ENCODE measurements at places on chromosomes 13 and 19. TPM values are rescaled to one million over a fixed set of nuclear protein-coding genes. Genes with fewer than 3 reads are reported as not detected.

OVOL3 gene
- not detected for total RNA-seq

SHC2 gene
- 17.2 TPM for total RNA-seq

CLIP3 gene
- total RNA-seq = 21.3 TPM

DNA sequence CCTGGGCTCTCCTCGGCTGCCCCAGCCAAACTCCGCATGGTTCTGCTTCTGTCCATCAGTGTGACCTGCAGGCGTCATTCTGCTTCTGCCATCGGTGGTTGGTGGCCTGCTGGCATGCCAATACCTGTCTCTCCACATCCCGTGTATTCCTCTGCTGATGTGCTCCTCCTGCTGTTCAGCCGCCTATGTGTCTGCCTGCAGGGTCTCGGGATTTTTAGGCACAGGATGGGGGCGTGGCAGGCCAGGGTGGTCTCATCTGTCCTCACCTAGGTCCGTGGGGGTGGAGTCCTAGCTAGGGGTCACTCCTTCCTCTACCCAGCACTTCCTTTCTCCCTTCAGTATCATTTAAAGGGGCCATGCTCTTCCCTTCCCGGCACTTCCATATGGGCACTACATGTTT, 33.0 kb upstream of the SGCG start:
- no peak overlapping the region for H3K27ac ChIP-seq
- no peaks in the 10 kb centered on the region for H3K36me3 ChIP-seq
- no peak overlapping the region for H3K4me3 ChIP-seq
- no peak for DNase-seq

DNA sequence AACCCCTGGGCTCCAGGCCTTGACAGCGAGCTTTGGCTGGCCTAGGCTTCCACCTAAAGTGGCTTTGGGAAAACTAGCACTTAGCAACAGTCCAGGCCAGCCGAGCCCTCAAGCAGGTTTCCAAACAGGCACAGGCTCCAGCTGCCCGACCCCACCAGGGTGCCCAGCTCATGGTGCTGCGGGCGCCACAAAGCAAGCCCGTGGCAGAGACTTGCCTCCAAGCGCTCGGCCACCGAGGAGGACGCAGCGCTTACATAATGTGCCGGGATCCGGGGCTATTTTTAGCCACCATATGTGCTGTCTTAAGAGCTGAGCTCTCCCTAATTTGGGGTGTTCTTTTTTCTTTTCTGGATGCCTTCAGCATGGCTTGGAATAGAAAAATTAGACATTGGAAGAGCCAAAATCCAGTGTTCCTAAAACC, 56.1 kb upstream of the F7 start:
- no peak for DNase-seq
- peak overlapping the region; percentile 24 for H3K27ac ChIP-seq
- no peaks in the 10 kb centered on the region for H3K4me1 ChIP-seq
- H3K36me3 ChIP-seq = no peaks in the 10 kb centered on the region
- H3K4me3 ChIP-seq = peak overlapping the region; percentile 27
- H3K27me3 ChIP-seq = no peaks in the 10 kb centered on the region

DNA sequence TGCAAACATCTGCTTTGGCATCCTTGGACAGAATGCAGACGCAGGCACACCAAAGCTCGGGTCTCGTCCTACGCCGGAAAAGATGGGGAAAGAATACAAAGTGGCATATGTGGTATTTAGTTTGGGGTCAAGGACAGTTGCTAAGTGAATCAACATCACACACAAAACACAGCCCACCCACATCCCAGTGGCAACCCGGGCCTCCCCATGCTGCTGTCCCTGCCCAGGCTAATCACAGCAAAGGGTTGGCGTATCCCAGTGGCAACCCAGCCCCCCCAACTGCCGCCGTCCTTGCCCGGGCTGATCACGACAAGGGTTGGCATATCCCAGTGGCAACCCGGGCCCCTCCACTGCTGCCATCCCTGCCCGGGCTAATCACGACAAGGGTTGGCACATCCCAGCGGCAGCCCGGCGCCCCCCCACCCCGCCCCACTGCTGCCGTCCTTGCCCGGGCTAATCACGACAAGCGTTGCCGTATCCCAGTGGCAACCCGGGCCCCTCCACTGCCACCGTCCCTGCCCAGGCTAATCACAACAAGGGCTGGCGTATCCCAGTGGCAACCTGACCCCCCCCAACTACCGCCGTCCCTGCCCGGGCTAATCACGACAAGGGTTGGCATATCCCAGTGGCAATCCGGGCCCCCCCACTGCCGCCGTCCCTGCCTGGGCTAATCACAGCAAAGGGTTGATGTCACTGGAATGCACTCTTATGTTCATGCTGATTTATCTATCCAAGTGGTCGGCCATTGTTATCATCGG, 167.8 kb upstream of the SOX1 start:
- H3K4me1 ChIP-seq = no peaks in the 10 kb centered on the region
- no peak for DNase-seq
- no peak overlapping the region for H3K27ac ChIP-seq
- no peaks in the 10 kb centered on the region for H3K27me3 ChIP-seq

- no peaks in the 10 kb centered on the region for H3K4me1 ChIP-seq
- H3K27ac ChIP-seq = no peak overlapping the region
- no peak overlapping the region for H3K4me3 ChIP-seq
- no peaks in the 10 kb centered on the region for H3K36me3 ChIP-seq
- no peak for DNase-seq
Observed at GRCh38 chr19:31114585-31114984, 234.7 kb downstream of the TSHZ3 start.

GRCh38 chr19:11164879-11165406, 9.4 kb upstream of the SPC24 start:
- H3K36me3 ChIP-seq = peaks cover 17% of the 10 kb centered on the region
- peak overlapping the region; percentile 93 for H3K27ac ChIP-seq
- H3K27me3 ChIP-seq = no peaks in the 10 kb centered on the region
- peaks cover 47% of the 10 kb centered on the region for H3K4me1 ChIP-seq
- DNase-seq = no peak

DNA sequence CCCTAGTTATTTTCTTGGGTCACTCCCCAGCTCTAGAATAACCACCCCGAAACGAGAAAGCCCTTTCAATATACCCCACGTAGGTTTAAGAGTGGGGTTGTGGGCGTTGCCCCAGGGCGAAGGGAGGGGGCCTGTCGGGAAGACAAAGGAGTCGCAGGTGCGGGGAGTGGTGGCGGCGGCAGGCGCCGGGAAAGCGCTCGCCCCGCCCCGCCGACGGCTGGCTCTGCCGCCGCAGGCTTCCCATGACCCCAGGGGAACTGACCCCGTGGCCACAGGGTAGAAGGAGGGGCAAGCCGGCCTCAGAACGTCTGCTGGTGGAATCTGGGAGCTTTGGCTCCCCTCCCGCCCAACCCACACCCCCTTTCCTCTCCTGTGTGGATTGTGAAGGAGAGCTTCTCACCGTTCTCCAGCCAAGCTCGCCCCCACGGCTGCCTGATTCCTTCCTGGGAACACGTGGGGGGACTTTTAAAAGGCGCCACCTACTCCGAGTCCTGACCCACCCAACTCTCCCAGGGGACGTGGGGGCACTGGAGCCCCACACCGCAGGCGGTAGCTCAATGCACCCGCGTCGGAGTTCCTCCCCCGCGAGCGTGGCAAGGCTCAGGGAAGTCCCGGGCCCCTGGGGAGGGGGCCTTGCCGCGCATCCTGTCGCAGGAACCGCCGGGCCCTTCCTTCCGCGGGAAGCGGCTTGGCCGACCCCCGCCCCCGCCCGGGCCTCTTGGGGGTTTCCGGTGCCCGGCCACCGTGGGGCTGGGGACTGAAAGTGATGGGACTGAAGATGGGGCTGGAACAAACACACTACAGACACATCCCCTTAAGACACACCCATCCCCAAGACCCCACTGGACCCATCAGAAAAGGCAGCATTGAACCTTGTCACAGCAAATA, 5.5 kb downstream of the IER2 start:
- peak overlapping the region; percentile 99 for H3K27ac ChIP-seq
- H3K4me1 ChIP-seq = peaks cover 18% of the 10 kb centered on the region
- H3K36me3 ChIP-seq = no peaks in the 10 kb centered on the region
- peak overlapping the region; percentile 100 for H3K4me3 ChIP-seq
- no peak for DNase-seq

DNA sequence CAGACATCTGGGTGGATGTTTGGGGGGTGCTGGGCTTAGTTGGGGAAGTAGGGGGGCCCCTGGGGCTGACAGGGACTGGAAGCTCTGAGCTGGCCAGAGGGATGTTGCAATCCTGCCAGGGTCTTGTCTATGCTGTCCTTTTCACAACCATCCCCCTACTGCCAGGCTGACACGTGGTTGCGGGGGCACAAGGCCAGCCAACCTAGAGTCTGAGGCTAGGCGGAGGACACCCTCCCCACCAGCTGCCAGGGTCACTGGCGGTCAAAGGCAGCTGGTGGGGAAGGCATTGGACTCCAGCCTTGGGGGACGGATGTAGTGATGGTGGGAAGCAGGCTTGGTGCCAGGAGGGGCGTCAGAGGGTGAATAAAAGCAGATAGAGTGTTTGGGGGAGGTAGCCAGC, 1.6 kb upstream of the APOC1 start:
- H3K27me3 ChIP-seq = no peaks in the 10 kb centered on the region
- no peak for DNase-seq
- H3K36me3 ChIP-seq = no peaks in the 10 kb centered on the region
- H3K27ac ChIP-seq = no peak overlapping the region
- no peak overlapping the region for H3K4me3 ChIP-seq

- no peaks in the 10 kb centered on the region for H3K27me3 ChIP-seq
- no peaks in the 10 kb centered on the region for H3K4me1 ChIP-seq
- no peak overlapping the region for H3K4me3 ChIP-seq
- DNase-seq = no peak
Observed at GRCh38 chr13:88937384-88937783, 1266.2 kb downstream of the SLITRK5 start.

- H3K4me3 ChIP-seq = no peak overlapping the region
- H3K4me1 ChIP-seq = peaks cover 18% of the 10 kb centered on the region
Observed at GRCh38 chr19:15122331-15123030, 15.3 kb downstream of the SYDE1 start.

DNA sequence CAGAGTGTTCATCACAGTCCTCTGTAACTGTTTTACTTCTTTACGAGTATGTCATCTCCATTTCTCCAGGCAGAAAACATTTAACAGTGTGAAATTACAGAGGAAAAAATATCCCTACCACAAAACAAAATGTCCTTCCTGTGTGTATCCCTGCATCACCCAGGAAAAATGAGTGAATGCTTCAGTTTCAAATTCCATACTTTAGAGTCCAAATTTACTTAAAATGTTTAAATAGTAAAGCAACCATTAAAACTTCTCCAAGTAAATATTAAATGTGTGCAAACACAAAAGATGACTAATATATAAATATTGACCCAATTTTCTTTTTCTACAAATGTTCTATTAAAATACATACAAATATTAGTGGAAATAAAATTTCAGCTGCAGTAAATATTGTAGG, 1016.6 kb upstream of the PCDH20 start:
- no peaks in the 10 kb centered on the region for H3K27me3 ChIP-seq
- no peaks in the 10 kb centered on the region for H3K36me3 ChIP-seq
- no peaks in the 10 kb centered on the region for H3K4me1 ChIP-seq
- DNase-seq = no peak
- H3K27ac ChIP-seq = no peak overlapping the region

GRCh38 chr13:39910041-39910440, 254.6 kb downstream of the COG6 start:
- no peak overlapping the region for H3K4me3 ChIP-seq
- DNase-seq = no peak
- no peak overlapping the region for H3K27ac ChIP-seq
- no peaks in the 10 kb centered on the region for H3K27me3 ChIP-seq
- H3K4me1 ChIP-seq = no peaks in the 10 kb centered on the region
- H3K36me3 ChIP-seq = no peaks in the 10 kb centered on the region

DNA sequence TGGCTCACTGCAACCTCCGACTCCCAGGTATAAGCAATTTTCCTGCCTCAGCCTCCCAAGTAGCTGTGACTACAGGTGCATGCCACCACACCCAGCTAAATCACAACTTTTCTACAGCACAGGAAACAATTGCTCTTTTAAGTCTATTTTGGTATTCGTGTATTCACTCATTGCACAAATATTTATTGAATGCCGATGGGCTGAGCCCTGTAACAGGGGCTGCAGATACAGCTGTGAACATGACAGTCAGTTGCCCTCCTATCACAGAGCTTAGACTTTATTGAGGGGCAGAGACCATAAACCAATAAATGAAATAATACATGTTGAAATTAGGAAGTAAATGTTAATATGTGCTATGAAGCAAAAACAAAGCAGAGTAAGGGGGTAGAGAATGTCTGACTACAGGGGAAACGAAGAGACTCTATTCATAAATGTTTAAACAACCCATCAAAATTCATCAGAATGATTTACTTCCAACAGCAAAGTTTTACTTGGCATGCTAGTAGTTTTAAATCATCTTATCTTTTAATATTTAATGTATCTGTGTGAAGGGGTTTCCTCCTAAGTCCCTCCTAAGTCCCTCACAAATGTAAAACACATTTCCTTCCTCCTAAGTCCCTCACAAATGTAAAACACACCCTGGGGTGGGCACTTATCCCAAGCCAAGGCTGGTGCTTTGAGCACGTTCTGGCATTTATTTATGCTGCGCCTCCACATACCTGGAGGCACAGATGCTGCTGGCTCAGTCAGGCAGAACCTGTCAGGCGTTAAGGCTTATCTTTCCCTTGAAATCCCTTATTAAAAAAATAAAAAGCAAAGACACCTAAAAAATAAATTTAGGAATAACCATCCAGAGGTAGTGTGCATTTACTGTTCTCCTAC, 140.8 kb downstream of the MIPEP start:
- no peak for DNase-seq
- H3K4me3 ChIP-seq = no peak overlapping the region
- H3K27ac ChIP-seq = no peak overlapping the region

- peak overlapping the region; percentile 99 for H3K27ac ChIP-seq
- H3K27me3 ChIP-seq = no peaks in the 10 kb centered on the region
- H3K4me3 ChIP-seq = peak overlapping the region; percentile 75
- H3K36me3 ChIP-seq = no peaks in the 10 kb centered on the region
- DNase-seq = no peak
- H3K4me1 ChIP-seq = peaks cover 46% of the 10 kb centered on the region
Observed at GRCh38 chr19:13026462-13027370, 31.4 kb downstream of the NFIX start.

DNA sequence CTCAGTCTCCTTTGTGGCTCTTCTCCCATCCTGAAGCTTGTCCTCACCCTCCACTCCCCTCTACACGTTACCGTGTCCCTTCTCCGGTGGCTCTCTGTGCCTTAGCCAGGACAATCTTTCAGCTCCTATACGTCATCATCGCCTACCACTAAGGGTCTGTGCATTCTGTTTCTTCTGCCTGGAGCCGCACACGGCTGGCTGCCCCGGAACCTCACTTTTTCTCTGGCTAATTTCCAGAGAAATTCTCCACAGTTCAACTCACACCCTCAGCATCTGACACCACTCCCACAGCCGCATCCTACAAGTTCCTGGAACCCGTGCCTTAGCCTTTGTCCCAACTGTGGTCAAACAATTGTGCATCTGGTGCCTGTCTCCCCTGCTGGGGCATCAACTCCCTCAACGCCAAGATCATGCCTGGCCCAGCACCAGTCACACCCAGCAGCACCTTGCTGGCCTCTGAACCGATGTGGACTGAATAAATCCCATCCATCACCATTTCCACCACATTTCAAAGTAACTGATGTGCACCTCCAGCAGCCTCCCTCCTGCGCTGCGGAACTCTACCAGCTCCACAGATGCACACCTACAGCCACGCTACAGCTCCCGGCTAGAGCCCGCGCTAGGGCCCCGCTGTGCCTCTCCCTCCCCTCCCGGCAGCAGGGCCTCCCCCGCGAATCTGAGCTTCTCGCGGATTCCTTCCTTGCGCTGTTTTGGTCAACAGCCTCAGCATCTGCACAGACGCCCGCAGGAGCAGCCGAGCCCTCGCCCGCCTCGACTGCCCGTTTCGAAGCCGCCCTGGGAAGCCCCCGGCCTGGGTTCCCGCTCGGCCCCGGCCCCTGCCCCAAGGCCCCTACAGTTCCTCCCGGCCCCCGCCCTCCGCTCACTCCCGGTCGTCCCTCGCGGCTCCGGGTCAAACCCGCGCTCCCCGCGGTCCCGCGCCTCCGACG, 689 bp downstream of the DCUN1D2 start:
- DNase-seq = no peak
- peak overlapping the region; percentile 58 for H3K27ac ChIP-seq
- H3K4me1 ChIP-seq = peaks cover 29% of the 10 kb centered on the region
- no peaks in the 10 kb centered on the region for H3K36me3 ChIP-seq
- peak overlapping the region; percentile 93 for H3K4me3 ChIP-seq
